HT1080 (cell line): ENCODE measurements at places on chromosomes 5 and 9.
A peak's percentile ranks its signal among the peaks of the same experiment; 100 is the strongest.

DNA sequence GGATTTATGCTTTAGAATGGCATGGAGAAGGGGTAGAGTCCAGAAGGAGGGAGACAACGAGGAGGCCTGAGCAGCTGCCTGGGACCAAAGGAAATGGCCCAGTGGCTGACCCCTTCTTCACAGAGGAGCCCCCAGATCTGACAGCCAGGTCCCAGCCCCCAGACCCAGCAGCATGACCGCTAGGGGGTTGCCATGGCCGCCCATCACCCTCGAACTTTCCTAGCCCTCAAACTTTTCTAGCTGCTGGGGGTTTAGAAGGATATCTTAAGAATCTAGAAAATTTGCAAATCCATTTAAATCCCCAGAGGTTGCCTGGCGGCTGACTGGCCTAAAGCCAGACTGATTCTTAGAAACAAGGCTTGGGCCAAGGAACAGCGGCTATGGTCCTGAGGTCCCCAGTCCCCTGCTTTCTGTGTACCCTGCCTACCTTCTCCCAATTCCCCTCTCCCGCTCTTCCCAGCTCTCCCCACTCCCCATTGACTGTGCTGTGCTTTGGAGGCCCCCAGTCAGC lies 972 bp downstream of the PDGFRB start:
- no peak for DNase-seq

GRCh38 chr9:16319646-16320045 lies 550.8 kb downstream of the BNC2 start:
- DNase-seq: no peak

GRCh38 chr9:124343533-124344290 lies 71.5 kb downstream of the PSMB7 start:
- no peak for DNase-seq

- DNase-seq: peak; percentile 66
Measured at GRCh38 chr5:124660229-124661093, 86.0 kb downstream of the ZNF608 start.

DNA sequence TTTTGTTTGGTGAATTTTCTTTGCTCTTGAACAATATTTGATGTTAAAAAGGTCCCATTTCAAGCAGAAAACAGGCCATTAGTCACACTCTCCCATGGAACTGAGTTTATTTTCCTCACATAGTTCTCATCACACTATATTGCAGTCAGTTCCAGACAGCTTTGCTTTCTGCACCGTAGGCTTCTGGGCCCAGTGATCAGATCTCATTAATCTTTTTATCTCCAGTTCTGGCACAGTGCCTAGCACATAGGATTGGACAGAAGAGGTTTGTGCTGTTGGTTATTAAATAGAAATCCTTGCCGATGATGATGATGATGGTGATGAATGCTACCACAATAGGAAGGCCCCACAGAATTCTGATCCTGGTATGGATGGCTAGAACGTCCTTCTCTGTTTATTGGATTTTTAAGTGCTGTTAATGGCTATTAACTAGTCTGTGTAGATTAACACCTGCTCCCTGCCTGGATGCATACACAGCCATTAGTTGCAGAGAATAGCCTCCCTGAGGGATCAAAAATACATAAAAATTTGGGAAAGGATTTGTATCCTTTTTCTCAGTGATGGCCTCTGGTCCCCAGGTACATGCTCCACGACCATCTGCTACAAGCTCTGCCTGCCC lies 52.0 kb upstream of the NTRK2 start:
- no peak for DNase-seq

DNA sequence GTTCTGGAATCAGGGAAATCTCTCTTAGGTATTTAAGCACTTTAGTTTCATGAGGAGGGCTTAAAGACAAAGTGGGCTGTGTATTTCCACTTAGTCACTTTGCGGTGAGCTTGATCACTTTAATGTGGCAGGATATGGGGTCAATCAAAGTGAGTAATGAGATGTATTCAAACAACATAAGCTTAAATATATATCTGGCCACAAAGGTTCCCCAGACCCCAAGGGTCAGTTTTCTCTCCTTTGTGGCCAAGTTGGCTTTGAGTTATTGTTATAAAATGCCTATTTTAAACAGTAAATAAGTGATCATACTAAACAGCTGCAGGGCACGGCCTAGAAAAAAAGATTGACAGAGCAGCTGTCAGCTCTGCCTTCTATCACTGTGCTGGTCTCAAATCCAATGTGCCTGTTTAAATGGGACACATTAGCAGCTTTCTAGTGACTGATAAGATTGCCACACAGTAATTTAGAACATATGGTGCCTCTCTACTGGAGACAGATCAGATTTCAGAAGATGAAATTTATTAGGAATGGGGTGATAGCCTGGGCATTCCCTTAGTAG lies 363.9 kb downstream of the AGTPBP1 start:
- DNase-seq: peak; percentile 76

DNA sequence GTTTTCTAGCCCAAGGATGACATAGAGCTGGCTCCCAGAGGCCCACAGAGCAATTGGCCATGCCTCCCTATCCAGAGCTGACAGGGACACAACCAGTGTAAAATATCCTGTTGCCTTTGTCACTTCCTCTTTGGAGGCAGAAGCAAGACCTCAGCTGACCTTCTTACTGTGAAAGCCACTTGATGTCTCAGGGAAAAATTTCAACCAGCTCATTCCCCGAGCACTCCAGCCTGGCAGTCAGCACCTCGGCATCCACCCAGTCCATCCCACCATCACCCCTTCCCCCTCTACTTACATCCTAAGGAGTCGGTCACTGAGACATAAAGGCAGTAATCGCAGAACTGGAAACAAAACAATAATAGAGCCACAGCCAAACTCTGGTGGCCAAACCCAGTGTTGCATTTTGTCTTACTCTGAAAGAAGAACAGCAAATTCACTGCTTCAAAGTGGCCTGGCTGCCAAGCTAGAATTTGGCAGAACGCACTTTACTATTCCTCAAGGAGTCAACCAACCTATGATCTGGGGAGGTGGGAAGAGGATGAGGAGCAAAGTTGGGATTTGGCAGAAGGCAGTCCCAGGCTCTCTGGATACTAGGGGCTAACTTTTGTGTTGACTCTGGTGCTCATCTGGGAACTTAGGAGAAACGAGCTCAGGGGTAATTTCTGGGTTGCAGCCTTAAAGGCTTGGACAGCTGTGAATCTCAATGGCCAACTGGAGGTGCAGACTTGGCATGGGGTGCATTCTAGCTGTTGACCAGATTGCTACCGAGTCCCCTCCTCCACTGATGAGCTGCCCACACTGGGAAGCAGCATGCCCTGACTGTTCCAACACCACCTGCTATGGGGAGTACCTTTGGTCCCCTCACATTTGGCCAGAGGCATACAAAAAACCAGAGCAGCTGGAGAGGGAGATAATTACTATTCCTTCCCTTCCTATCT lies 13.6 kb downstream of the NIPAL4 start:
- peak; percentile 80 for DNase-seq

GRCh38 chr5:19241690-19242089 lies 746.3 kb downstream of the CDH18 start:
- DNase-seq: peak; percentile 30

DNA sequence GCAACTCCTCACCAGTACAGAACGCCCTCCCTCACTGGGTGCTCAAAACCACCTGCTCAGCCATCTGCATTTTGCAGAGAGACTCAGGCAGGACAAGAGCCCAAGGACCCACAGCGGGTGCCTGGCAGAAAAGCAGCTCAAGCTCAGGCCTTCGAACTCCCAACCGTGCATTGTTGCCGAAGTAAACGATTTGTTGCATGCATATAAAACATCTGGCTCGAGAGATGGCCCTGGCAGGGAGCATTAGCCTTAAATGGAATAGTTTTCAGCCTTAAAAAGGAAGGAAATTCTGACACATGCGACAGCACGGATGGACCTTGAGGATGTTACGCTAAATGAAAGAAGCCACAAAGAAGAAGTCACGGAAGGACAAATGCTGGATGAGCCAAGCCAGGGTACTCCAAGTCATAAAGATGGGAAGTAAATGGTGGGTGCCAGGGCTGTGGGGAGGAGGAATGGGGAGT lies 160.4 kb upstream of the PHYKPL start:
- DNase-seq: no peak

DNA sequence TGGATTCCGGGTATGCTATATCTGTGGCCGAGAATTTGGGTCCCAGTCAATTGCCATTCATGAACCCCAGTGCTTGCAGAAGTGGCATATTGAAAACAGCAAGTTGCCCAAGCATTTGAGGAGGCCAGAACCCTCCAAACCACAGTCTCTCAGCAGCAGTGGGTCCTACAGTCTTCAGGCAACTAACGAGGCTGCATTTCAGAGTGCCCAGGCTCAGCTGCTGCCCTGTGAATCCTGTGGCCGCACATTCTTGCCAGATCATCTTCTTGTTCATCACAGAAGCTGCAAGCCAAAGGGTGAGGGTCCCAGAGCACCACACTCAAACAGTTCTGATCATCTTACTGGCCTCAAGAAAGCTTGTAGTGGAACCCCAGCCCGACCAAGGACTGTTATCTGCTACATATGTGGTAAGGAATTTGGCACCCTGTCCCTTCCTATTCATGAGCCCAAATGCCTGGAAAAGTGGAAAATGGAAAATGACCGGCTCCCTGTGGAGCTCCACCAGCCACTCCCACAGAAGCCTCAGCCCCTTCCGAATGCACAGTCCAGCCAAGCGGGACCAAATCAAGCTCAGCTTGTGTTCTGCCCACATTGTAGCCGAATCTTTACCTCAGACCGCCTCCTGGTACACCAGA lies 23.0 kb downstream of the ZNF474 start:
- DNase-seq: no peak

GRCh38 chr9:92408747-92409478 lies 4.5 kb upstream of the OGN start:
- no peak for DNase-seq

DNA sequence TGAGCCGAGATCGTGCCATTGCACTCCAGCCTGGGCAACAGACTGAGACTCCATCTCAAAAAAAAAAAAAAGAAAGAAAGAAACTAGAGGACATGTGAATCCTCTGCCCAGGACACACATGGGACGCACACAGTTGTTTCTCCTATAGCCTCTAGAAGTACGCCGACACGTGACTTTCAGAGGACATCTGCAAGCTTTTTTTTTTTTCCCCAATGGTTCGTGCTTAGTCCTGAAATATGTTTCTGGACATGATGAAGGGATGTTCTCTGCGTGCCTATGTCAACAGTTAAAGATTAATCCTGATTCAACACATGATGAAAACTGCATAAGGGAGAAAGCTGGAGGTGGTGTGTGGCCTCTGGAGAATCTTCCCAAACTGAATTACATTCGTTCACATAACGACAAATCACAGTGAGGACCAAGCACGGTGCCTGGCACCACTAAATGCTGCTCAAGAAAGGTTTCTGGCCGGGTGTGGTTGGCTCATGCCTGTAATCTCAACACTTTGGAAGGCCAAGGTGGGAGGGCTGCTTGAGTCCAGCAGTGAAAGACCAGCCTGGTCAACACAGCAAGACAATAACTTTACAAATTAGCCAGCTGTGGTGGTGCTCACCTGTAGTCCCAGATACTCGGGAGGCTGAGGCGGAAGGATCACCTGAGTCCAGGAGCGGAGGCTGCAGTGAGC lies 9.8 kb downstream of the COL23A1 start:
- no peak for DNase-seq

DNA sequence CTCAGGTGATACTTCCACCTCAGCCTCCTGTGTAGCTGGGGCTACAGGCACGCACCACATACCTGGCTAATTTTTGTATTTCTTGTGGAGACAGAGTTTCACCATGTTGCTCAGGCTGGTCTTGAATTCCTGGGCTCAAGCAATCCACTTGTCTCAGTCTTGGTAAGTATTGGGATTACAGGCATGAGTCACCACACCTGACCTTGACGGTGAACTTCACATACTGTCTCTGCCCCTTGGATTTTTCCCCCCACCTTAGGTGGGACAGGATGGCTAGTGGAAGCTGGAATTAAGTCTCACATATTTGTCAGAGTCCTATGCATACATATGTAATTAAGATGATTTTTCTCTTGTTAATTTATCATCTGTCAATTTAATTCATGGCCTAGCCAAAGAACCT lies 20.9 kb upstream of the RFK start:
- DNase-seq: peak; percentile 62

DNA sequence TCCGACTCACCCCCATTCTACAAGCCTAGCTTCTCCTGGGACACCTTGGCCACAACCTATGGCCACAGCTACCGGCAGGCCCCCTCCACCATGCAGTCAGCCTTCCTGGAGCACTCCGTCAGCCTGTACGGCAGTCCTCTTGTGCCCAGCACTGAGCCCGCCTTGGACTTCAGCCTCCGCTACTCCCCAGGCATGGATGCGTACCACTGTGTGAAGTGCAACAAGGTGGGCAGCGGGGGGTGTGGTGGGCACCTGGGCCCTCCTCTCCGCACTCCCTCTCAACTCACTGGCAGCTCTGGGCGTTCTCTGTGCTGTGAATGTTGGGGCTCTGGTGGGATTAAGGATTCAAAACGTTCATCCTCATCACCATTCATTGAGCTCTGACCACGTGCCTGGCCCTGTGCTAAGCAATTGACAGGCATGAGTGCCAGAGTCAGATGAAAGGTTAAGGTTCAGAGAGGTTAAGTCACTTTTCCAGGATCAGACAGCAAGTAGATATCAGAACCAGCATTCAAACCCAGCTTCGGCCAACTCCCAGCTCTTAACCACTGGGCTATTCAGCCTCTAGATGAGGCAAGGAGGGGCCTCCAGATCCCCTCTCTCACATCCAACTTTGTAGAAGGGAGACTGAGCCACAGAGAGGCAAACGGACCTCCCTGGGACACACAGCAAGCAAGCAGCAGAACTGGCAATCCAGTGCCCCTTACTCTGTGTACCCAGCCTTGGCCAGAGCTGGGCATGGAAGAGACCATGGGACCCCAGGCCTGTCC lies 9.9 kb downstream of the GFI1B start:
- DNase-seq: no peak

DNA sequence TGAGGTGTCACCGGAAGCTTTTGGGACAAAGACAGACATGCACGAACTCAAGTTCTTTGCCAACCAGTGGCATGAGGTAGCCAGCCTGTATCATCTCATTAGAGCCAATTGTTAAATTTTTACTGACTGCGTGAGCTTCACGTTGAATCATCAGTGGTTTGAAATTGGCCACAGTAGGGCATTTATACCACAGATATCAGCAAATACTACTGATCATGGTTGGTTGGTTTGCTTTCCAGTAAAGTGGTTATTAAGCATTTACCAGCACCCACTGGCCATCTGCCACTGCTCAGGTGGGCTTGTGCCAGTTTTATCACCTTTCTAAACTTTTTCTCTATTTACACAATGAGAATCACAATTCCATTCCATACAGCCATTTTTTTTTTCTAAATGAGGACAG lies 28.4 kb upstream of the SHC3 start:
- no peak for DNase-seq

DNA sequence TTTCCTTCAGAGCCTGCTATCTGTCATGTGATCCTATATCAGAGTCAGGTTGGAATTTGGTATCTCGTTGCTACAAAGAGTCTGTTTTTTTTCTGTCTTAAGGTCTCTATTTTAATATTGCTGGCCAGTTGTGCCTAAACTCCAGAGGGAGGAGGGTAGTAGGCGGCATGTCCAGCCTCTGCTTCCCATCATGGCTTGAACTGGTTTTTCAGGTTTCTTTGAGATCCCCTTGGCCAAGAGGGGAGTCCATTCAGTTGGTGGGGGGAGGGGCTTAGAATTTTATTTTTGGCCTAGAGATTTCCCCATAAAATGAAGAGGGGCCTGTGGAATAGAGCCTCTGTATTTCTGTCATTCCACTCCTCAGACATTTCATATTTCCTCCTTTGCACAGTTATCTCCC lies 15.4 kb upstream of the ZNF354C start:
- no peak for DNase-seq

- DNase-seq: no peak
Measured at GRCh38 chr5:95788493-95788892, 34.0 kb downstream of the GLRX start.

- DNase-seq: no peak
Measured at GRCh38 chr5:96783326-96783725, 24.4 kb downstream of the ERAP1 start.

- DNase-seq: peak; percentile 71
Measured at GRCh38 chr9:120477534-120478001, 102.4 kb downstream of the CDK5RAP2 start.

- no peak for DNase-seq
Measured at GRCh38 chr5:171578049-171578828, 158.8 kb downstream of the FGF18 start.
